ENCODE measurements at places on chromosomes 2 and 18.
A peak's percentile ranks its signal among the peaks of the same experiment; 100 is the strongest.

DNA sequence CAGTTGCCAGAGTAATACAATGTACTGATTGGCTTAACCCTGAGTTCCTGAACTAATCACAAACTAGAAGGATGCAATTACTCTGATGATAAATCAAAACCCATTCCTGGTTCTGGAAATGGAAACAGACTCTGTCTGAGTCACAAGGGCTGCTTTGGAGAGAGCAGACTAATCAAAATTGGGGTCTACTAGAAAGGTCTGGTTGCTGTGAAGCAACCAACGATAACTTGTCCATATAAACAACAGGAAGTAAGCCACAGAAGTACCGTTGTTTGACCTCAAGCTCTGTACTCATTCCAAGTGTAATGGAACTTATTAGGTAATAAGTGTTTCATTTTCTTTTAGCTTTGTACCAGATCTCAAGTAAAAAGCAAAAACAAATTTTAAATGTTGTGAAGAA lies 49.7 kb downstream of the RASGRP3 start:
- no peak for DNase-seq

DNA sequence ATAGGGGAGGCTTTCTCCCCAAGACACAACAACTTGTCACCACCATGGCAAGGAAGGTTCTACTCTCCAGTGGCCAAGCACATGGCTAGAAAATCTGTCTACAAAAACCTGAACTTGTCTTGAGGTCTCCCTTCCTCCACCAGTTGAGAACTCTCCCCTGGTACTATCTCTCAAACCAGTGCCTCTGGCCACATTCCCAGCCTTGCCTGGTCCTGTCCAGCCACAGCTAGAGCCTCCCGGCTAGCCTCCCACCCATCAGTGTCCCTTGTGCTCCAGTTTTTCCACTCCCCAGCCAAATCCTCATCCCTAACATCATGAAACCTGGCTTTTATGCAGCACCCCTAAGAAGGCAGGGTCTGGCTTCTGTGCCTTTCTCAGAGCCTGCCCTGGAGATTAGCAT lies 21.2 kb upstream of the FZD5 start:
- DNase-seq = no peak

- DNase-seq = no peak
These were observed 14.1 kb upstream of the CHRNA1 start for GRCh38 chr2:174778085-174778981.

- no peak for DNase-seq
These were observed 677.7 kb upstream of the CELF4 start for GRCh38 chr18:38243291-38243690.

DNA sequence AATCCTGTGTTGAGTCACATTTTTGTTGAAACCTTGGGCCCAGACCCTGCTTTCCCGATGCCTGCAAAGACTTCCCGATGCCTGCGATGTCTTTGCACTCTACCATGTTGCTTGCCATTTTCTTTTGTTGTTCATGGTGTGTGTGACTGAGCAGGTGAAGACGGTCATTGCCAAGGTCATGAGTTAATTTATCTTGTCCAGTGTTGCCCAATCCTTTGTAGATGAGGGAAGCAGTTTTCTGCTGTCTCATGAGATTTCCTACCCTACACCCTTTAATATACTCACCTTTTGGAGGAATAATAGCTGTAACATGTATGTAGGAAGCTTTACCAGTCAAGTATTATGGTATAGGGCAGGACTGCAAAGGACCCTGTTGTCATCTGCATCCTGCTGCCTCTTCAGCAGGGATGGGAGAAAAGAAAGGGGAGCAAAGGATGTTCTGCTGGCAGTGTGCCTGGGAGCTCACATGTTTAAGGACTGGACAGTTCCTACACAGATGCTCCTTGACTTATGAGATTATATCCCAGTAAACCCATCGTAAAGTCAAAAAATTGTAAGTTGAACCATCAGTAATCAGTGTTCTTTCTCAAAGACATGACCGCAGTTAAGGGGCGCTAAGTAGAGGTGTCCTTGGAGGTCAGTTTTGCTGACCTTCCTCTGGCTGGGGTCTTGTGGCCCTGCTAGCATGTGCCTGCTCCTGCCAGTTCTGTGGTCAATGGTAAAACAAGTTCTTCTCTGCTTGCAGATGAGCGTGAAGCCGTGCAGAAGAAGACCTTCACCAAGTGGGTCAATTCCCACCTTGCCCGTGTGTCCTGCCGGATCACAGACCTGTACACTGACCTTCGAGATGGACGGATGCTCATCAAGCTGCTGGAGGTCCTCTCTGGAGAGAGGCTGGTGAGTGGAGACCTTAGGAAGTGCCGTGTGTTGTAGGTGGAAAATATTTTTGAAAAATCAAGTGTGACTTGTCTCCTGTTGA lies 124.8 kb upstream of the EML6 start:
- DNase-seq = no peak

- peak; percentile 91 for DNase-seq
These were observed 229.2 kb downstream of the LDLRAD4 start for GRCh38 chr18:13447621-13448334.

GRCh38 chr2:191565647-191566198 lies 112.2 kb upstream of the NABP1 start:
- no peak for DNase-seq

GRCh38 chr2:172931256-172931894 lies 144.3 kb upstream of the MAP3K20 start:
- DNase-seq = peak; percentile 53

DNA sequence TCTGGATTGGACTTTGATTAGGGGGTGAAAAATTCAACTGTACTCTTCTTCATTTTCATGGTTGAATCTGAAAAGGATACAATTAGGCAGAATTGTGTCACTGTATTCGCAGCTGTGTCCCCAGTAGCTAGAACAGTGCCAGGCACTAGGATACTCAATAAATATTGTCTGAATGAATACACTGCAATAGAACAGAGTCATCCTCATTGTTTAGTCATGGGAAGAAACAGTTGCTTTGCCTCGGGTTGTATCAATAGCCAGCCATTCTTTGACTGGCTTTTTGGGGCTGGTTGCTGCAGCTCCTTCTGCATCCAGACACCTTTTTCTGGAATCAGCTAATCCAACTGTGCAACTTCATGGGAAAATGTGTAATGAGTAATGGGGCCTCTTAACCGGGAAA lies 18.1 kb upstream of the DYNC1I2 start:
- no peak for DNase-seq

DNA sequence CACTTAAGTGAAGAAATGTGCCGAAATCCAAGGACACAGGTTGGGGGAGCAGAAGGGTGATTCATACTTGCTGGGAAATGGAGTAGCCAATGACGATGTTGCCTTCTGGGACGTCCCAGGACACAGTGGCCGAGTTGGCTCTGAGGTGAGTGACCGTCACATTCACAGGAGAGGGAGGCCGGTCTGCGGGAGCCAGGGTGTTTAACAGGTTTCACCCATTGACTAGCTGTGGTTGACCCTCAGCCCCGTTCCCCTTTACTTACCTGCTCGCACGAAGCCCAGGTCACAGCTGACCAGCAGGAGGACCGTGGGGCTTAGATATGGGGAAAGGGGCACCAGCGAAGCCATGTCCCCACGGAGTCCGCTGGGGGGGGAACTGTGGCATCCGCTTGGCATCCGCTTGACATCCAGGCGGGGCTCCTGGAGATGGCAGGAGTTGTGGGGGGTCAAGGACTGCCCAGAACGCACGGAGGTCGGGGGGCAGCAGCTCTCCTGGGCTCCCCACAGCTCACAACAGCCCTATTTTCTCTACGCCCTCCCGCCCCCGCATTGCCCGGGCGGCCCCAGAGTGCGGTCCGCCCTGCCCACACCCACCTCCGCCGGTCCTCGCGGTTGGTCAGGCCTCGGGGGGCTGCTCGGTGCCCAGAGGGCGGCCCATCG lies 586 bp downstream of the FNDC4 start:
- no peak for DNase-seq

- peak; percentile 56 for DNase-seq
These were observed 25.5 kb upstream of the PGAP1 start for GRCh38 chr2:196951973-196952372.

- DNase-seq = no peak
These were observed 203.7 kb upstream of the DLGAP1 start for GRCh38 chr18:4658804-4659203.

DNA sequence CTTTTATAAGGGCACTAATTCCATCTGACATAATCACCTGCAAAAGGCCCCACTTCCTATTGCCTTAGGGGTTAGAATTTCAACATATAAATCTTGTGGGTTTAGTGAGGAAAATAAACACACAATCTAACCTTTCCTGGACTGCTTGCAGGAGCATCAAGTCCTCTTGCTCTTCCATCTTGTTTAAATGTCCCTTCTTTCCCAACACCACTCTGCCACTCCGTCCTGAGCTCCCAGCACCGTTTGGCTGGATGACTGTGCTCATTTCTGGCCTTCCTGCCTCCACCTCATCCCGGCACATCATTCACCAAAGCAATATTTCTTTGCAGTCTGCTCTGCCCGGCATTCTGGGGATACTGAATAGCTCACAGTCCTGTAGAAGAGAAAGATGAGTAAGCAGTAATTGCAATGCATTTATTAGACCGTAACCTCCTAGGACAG lies 247.8 kb downstream of the BCL2 start:
- DNase-seq = no peak

GRCh38 chr2:41711736-41712135 lies 336.1 kb upstream of the PKDCC start:
- DNase-seq = no peak

DNA sequence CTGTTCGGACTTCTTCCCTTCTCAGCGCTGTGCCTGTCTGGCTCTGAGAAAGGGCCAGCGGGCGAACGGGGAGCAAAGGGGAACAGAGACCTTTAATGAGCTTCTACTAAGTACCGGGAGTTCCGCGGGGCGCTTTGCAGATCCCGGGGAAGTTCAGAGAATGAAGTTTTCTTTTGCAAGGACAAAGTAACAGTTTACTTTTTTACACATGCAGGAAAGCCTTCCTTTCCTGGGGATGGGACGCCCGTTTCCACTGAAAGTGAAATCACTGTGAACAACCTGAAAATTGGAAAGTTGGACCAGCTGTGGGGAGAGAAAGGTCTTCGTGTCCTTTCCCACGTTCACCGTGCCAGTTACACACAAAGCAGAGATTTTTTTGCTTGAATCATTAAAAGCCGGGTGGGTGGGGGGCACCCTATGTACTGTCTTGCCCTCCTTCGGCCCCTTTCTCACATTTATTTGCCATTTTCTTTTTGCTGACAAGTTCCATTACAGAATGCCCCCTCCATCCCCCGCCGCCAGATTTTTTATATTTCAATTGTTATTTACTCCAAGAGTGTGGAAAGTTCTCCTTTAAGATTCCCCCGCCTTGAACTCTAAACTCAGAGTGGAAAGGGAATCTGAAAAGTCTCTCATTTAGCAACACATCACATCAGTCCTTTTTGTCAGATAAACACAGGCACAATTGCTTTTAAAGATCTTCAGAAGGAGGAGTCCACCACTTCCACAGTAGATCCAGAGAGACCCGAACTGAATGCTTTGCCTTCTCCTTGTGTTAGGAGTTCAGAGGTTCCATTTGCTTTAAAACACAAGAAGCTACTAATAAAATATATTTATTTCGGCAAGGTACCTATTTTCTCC lies 1.1 kb upstream of the FN1 start:
- DNase-seq = no peak

DNA sequence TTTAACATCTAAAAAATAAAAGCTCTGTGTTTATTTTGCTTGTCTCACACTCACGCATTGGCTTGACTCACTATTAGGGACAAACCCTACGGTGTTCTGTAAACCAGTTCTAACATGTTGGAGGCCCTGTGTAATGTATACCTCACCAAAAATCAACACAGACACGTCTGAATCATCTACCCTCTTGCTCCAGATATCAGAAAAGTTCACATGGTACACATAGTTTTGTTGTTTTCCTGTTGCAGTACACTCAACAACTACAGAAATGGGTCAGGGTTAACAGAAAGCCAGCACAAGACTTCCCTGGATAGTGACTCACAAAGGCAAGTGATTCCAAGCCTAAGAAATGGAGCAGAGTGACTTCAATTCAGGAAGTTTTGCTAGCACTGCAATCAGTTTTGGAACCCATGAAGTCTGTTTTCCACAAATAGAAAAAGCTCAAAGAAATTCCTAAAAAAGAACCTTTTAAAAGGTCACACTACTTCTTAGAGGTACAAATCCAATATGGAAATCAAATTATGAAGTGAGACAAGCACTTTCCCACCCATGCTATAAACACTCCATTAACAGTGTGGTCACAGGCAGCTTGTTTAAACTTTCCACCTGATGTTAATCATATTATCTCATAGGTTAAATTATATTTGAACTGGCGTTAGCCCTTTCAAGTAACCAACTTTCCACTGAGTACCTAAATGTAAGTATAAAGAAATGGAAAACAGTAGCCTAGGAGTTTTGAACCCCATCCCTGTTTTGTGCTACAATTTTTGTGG lies 87.4 kb downstream of the GAREM1 start:
- DNase-seq = no peak

DNA sequence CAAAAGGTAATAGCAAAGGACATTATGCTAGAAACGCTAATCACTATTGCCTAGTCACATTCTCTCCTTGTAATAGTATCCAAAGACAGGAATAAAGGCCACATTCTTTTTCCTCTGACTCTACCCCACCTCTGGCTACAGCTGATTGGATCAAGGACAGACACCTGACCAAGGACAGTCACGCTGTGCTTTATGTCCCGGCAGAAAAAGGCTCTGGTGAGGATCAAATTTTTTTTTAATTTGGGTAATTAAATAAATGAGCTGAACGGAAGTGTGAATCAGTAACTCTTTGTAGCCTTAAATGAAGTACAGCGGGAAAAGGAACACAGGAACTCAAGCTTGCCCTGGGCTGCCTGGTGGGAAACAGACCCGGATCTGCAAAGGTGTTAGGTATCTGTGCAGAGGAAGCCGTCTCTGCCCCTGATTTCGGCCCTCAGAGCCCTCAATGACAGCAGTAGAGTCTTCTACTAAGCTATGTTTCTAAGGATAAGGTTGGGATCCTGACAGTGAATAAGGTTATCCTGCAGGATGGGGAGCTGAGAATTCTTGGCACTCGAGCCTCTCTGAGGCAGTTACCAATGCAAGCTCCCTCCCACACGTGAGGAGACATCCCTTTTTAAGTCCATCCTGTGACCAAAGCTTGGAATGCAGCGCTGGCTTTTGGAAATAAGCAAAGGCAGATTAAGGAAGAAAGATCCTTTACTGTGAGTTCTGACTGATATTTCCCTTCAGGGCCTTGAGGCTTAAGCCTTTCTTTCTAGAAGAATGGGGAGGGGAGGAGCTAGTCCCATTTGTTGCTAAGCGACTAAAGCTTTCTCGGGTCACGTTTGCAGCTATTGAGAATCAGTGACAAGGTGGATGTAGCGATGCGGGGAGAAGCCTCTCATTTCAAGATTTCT lies 37.8 kb upstream of the IKZF2 start:
- DNase-seq = peak; percentile 44

GRCh38 chr18:47931718-47932103 lies 1.3 kb upstream of the SMAD2 start:
- DNase-seq = peak; percentile 40

DNA sequence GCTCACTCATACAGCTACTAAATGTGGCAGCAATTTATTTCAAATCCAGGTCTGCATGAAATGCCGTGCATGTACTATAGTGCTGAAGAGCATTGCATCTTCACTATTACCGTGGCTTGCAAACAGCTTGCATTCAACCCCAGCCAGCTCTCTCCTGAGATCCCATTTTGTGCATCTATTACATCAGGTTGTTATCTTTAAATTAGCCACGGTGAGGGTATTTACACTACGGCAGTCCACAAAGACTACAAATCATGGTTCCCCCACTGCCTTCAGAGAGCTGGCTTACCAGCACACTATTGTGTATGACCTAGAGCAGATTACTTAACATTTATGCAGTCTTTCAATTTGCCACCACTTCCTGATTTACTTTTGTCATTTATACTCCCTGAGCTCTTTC lies 621.3 kb upstream of the LRATD1 start:
- DNase-seq = no peak

Measured in NCI-H748 treated with DMSO at 0.1 percent for 48 hours (cell line).